Progenitor cell of endocrine pancreas (in vitro differentiated cells): ENCODE measurements at places on chromosomes 11 and 22. TPM values are rescaled to one million over a fixed set of nuclear protein-coding genes. Genes with fewer than 3 reads are reported as not detected.

The SOX10 gene
- total RNA-seq = 0.95 and 1.3 TPM in 2 replicates

The PLAAT4 gene
- total RNA-seq = 0.42 TPM in 1 of 2 replicates, not detected in the other

The SCGB1D2 gene
- total RNA-seq = not detected in 2 replicates

The SHANK3 gene
- 6.9 and 7.5 TPM in 2 replicates for total RNA-seq

The AGBL2 gene
- total RNA-seq = 6.1 and 8.2 TPM in 2 replicates

The OR2AT4 gene
- total RNA-seq = not detected in 2 replicates

DNA sequence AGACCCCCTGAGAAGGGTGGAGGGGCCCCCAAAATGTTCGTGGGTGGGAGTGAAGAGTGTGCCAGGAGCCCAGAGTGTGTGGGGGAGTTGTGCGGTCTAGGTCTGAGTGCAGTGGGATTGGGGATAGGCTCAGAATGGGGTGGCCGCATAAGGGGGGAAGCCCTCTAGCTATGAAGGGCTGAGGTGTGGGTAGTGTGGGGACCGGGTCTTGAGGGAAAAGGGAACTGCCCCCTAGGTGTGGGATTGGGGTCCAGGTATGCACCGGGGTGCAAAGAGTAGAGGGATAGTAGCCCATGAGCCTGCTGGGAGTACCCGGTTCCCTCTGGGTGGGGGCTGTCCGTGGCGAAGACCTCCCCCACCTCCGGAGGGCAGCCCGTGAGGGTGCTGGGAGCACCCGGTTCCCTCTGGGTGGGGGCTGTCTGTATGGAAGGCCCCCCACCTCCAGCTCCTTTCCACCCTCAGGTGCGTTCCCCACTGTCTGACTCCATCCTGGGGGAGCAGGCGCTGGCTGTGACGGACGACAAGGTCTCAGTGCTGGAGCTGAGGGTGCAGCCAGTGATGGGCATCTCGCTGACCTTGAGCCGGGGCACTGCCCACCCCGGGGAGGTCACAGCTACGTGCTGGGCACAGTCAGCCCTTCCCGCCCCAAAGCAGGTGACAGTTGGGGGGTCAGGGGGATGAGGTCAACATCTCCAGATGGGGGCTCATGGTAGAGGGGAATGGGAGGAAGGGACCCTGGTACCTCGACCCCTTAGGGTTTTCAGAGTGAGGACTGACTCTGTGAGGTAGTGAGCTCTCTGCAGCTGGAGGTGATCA lies 10.7 kb downstream of the TMEM132A start:
- DNase-seq = no peak

DNA sequence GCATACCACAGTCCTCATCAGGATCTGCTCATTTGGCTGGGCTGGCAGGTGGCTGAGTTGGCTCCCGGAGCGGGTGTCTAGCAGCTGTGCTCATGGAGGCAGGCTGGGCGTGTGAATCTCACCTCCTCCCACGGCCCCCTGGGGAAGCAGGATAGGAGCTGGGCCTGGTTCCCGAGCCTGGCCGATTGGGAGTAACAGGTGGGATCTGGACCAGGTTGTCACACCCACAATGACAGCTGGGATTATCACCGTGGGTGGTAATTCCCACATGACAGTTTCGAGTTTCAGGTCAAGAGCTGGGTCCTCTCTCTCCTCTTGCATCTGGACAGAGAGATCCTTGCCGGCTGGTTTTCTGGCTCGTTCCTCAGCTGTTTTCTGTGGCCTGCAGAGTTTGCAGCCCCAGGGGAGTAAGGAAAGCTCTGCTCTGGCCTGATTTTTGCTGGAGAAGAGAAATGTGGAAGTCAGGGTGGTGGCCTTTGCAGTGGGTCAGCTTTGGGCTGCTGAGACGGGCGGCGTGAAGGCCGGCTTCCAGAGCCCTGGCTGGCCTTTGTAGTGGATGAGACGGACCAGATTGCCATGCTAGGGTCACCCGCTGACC lies 57.0 kb downstream of the BCR start:
- no peak for DNase-seq

- no peak for DNase-seq
Measured at GRCh38 chr22:46764779-46765485, 2.5 kb downstream of the TBC1D22A start.

- no peak for DNase-seq
Measured at GRCh38 chr11:22346282-22346681, 8.1 kb downstream of the SLC17A6 start.

DNA sequence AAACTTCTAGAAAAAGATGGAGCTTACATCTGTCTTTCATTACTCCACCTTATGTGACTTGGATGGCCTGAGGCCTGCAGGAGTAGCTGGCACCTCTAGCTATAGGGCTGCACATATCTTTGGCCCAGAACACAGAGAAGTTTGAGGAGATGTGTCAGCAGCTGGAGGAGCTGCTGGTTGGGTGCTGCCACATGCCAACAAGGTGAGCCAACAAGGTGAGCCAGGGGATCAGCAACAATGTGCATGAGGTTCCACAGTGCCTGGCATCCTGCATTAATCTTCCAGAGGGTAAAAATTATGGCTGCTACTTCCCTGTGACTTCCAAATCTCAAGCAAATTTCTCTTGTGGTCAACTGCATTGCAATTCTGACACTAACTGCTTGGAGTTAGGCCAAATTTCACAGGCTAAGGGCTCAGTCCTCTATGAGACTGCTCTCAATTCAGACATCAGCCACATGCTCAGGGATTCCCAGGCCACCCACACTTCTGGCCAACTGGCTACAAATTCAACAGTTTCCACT lies 16.0 kb downstream of the RBM7 start:
- DNase-seq = no peak

DNA sequence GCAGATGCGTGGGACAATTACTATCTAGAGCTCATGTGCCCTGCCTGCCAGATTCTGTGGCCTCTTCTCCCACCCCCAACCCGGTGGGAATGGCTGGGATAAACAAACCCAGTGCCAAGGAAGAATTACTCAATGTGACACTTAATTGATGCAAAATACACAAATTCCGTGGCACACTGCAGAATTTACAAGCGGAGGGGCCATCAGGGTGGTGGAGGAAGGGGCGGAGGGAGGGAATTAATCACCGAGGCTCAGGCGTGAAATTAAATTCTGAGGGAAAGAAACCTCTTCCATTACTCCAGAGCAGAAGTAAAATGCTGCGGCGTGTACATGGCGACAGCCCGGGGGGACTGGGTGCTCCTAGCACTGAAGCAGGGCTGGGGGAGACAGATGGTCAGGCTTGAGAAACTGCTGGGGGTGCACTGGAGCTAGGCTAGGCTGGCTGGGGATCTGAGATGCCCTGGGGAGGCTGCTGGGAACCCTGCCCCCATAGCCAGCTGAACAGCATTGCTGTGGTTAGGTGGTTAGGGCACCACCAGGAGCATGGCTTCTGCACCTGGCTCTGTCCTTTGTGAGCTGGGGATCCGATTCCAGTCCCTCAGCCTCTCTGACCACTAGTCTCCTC lies 200.6 kb downstream of the CEP164 start:
- DNase-seq = no peak

DNA sequence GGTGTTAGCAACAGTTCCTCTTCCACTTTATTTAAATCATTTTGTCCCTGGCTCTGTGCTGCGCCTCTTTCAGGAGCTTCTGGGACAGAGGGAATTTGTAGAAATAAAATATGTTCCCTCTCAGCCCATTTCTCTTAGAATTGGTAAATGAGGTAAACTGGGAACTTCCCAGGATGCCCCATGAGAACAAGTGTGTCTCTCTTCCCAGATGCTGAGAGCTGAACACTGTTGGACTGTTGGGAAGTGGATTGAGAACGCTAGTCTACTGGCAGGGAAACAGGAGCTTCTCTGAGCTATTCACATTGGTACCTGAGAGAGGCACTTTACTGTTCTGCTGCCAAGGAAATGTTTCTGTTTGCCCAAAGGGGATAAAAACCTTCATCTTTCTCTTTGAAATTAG lies 4.0 kb downstream of the CRY2 start:
- DNase-seq = no peak

- no peak for DNase-seq
Measured at GRCh38 chr11:70415191-70415590, 16.9 kb downstream of the CTTN start.

- DNase-seq = no peak
Measured at GRCh38 chr11:116371146-116371545, 401.6 kb downstream of the BUD13 start.

GRCh38 chr11:17590463-17590862 lies 43.4 kb downstream of the OTOG start:
- DNase-seq = no peak

DNA sequence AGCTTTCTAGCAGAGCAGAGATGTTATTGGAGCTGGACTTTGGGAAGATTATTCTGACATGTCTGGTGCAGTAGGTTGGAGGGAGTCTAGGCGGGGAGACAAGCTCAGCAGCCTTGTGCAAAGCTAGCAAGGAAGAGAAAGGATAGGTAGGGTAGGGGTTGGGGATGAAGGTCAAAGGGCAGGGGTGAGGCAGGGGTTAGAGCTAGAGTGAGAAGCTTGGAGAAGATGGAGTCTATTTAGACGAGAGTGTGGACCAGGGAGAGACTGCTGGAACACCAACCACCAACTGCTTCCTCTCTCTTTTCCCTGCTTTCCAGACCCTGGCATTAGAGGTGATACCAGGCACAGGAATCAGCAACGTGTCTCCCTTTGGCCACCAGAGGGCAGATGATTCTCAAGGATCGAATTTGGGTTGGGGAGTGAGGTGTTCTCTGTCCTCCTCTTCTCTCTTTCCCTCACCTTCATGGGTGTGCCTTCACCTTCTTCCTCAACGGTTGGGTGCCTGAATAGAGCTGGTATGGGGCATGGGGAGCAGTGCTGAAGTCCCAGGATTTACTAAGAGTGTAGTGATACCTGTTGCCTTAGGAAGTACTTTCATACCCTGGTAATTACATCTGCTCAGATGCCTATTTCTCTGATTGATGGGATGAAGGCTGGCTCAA lies 1.8 kb upstream of the MARK2 start:
- DNase-seq = peak; percentile 63

- DNase-seq = peak; percentile 66
Measured at GRCh38 chr11:131688048-131688693, 317.8 kb downstream of the NTM start.
